Right renal cortex interstitium (tissue), 3 donors: ENCODE measurements at places on chromosomes 1 and 21.

DNA sequence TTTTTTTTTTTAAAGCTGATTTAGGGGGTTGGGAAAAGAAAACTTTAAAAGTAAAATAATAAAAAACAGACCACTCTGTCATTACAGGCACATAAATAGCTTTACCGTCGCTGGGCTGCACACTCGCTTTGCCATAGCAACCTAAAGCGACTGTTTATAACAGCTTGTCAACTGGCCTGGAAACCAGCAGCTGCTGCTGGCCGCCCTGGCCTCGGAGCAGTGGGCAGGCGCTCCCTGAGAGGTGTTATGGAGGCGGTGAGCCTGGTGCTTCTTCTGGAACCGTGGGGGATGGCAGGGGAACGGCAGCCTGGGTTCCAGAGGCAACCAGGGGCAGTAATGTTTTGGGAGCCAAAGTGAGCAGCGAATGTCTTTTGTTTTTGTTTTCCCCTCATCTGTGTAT, 45.7 kb downstream of the ATP2B4 start:
- no peak for DNase-seq

DNA sequence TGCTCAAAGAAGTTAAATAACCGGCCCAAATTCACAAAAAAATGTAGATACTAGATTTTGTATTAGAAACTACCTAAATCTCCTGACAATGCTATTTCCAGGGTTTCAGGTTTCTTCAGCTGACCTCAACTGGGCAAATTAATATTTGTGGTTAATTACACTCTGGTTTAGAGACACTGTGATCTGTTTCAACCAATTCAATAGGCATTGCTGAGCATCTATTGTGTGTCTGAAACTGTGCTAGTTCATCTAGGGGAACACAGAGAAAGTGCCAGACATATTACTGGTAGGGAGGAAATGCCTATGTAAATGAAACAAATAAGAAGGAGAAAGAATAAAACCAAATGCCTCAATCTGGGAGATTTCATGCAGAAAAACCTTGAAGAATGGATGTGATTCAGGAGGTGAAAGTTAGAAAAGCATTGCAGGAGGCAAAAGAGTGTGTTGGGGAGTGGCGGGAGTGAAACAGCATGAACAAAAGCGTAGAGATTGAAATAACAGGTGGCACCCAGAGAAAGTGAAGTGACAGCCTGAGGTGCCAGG, 51.3 kb upstream of the IVNS1ABP start:
- DNase-seq, result no peak

GRCh38 chr1:161933592-161934588, 89.8 kb downstream of the OLFML2B start:
- DNase-seq, result no peak

DNA sequence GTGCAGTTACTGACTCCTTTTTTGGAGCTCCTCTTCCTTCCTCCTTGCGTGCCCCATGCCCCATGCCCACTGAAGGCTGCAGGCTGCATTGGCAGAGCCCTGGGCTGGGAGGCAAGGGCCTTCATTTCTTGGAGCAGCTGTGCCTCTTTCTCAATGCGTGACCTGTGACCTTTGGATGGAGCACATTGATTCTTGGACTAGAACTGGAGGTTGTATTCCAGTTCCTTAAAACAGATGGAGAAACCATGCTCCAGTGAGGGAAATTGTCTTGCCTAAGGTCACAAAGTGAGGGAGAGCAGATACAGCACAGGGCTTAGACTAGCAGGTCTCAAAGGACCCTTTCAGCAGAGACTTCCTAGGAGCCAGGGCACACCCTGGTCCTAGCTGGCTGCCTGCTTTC, 9.0 kb downstream of the TMEM269 start:
- DNase-seq, result no peak

- no peak for DNase-seq
These were observed 69.6 kb downstream of the UBIAD1 start for GRCh38 chr1:11342621-11343032.

DNA sequence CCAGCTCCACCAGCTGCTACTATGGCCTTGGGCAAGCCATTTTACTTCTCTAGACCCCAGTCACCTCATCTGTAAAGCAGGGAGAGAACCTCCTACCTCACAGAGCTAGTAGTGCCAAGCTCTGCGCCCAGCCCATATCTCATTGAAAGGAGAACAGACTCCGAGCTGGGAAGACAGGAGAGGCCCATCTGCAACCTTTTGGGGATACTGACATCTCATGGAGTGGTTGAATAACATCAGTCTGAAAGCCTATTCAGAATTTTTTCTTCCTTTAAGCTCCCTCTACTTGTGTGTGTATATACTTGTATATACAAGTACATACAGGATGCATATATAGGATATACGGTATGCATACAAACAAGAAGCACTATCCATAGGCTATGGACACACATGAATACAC, 279.5 kb upstream of the POU3F1 start:
- no peak for DNase-seq
